ENCODE measurements at places on chromosomes 11 and 22.

- H3K36me3 ChIP-seq: peaks cover 22% of the 10 kb centered on the region
- H3K27ac ChIP-seq: no peak overlapping the region
- H3K27me3 ChIP-seq: no peaks in the 10 kb centered on the region
Measured at GRCh38 chr11:67264877-67265632, 1.2 kb upstream of the GRK2 start.

GRCh38 chr22:23067023-23067650 lies 3.2 kb upstream of the GNAZ start:
- H3K4me1 ChIP-seq: peaks cover 8% of the 10 kb centered on the region
- H3K27ac ChIP-seq: no peak overlapping the region
- peaks cover 31% of the 10 kb centered on the region for H3K27me3 ChIP-seq
- no peak for DNase-seq
- no peaks in the 10 kb centered on the region for H3K36me3 ChIP-seq

DNA sequence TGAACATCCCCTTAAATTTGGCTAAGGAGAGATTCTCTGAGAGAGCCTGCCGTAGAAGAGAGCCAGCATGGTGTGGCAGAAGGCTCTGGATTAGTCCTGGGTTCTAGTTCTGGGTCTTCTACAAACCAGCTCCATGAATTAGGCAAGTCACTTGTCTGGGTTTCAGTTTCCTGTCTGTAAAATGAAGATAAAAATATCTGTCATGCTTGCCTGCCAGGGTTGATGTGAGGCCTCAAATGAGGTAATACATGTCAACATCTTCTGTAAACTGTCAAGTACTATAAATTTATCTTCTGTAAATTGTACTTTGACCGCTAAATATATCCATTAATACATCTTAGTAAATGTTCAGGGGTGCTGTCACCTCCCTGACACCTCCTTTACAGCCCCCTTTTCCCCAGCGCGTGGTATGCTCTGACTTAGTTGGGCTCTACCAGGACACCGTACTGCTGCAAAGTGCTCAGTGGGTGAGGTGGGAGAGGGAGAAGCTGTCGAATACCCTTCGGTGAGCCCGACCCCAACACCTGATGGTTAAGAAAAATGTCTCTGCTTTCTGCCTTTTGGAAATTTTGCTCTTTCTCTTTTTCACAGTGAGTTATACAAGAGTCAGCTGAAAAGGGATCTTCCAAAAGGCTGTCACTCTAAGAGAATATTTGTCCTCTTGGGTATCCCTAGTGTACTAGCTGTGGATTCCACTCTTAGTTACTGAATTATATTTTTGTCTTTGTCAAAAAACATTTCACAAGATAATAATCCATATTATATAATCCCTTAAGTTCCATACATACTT lies 15.0 kb downstream of the RBX1 start:
- H3K27me3 ChIP-seq: no peaks in the 10 kb centered on the region
- no peak overlapping the region for H3K27ac ChIP-seq

DNA sequence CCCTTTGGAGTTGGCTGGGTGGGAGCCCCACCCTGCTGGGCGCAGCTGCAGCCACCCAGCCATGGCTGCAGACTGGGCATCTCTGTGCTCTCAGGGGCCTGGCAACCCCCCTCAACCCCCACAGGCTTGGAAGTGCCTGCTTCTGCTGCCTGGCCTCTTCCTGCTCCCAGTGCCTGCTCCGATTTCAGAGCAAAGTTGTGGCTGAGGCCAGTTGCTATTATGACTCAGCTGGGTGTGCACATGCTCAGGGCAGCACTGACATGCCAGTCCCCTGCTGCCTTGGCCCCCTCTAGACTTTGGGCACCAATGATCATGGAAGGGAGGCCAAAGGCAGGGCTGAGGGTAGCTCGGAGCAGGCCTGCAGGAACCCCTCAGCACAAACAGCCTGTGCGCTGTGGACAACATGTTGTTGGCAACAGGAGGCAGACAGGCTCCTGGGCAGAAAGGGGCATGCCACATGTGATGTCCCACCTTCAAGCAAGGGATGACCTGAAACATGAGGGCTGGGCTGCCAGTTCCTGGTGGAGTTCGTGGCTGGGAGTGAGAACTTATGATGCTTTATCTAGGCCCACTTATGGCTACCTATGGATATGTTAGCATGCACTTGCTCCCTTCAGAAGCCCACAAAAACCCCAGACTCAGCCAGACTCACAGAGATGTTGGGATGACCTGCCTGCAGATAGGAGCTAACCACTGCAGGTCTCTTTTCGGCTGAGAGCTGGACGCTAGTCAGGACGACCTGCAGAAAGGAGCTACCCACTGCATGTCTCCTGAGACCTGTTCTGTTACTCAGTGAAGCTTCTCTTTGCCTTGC lies 96.4 kb upstream of the AMOTL1 start:
- H3K27ac ChIP-seq: no peak overlapping the region
- DNase-seq: no peak
- no peaks in the 10 kb centered on the region for H3K27me3 ChIP-seq
- H3K4me1 ChIP-seq: peaks cover 2% of the 10 kb centered on the region
- H3K36me3 ChIP-seq: no peaks in the 10 kb centered on the region
- H3K4me3 ChIP-seq: no peak overlapping the region

GRCh38 chr11:82845356-82846353 lies 54.6 kb downstream of the PRCP start:
- H3K36me3 ChIP-seq: no peaks in the 10 kb centered on the region
- no peak overlapping the region for H3K4me3 ChIP-seq
- H3K27me3 ChIP-seq: no peaks in the 10 kb centered on the region
- no peaks in the 10 kb centered on the region for H3K4me1 ChIP-seq
- no peak for DNase-seq

GRCh38 chr11:112670806-112671570 lies 290.2 kb upstream of the NCAM1 start:
- no peaks in the 10 kb centered on the region for H3K36me3 ChIP-seq
- no peak for DNase-seq
- H3K4me3 ChIP-seq: no peak overlapping the region
- no peaks in the 10 kb centered on the region for H3K4me1 ChIP-seq
- H3K27me3 ChIP-seq: no peaks in the 10 kb centered on the region
- no peak overlapping the region for H3K27ac ChIP-seq

- peaks cover 53% of the 10 kb centered on the region for H3K36me3 ChIP-seq
- peaks cover 22% of the 10 kb centered on the region for H3K4me1 ChIP-seq
- no peak overlapping the region for H3K27ac ChIP-seq
- no peak for DNase-seq
Measured at GRCh38 chr22:50199251-50199721, 1.5 kb upstream of the SELENOO start.

DNA sequence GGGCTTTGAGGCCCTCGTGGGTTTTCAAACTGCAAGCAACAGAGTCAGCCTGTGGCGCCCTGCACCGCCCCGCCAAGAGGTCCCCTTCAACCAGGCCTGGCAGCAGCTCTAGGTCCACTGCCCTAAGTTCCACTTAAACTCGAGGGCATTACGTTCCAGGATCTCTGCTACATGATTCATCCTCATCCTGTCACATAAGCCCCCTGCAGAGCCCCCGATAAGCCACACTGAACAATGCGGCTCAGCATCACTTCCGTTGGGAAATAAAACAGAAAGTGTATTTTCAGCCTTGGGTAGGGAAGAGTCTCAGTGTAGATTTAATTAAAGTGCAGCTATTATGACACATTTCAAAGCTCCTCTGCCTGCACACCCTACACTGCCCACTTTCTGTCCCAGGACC lies 24.6 kb downstream of the SULT4A1 start:
- no peaks in the 10 kb centered on the region for H3K4me1 ChIP-seq
- no peaks in the 10 kb centered on the region for H3K36me3 ChIP-seq
- no peaks in the 10 kb centered on the region for H3K27me3 ChIP-seq
- H3K4me3 ChIP-seq: no peak overlapping the region
- no peak for DNase-seq

DNA sequence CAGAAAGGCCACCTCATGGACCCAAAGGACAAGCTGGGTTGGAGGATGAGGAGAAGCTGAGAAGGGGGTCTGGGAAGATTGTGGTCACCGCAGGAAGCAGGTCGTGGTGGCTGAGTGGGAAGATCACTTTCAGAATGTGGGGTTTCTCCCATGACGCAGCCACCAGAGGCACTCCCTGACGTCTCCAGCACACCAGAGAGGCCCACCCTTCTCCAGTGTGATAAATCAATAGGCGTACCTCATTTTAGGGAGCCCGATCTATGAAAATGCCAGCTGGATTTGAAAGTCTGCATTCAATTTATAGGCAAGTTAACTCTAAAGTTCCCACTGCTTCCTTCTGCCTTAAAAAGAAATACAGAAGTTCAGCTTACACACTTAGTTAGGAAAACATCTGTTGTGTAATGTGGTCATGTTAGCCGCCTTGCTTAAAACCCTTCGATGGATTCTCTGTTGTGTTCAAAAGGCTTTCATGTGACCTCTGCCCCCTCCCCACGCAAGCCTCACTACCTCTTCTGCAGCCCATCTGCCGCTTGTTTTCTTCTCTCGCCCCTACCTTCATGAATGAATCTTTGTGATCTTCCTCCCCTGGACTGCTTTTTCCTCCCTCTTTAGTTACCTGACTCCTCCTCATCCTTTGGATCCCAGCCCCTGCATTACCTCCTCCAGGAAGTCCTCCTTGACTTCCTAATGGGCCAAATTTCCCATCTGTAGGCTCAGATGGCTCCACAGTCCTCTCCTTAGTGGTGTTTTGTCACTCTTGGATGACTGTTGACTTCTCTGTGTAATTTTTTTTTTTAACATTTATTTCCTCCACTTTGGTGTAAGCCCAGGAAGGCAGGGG lies 10.7 kb downstream of the TSPAN18 start:
- H3K27me3 ChIP-seq: peaks cover 2% of the 10 kb centered on the region
- H3K36me3 ChIP-seq: no peaks in the 10 kb centered on the region
- no peak for DNase-seq
- no peak overlapping the region for H3K27ac ChIP-seq

DNA sequence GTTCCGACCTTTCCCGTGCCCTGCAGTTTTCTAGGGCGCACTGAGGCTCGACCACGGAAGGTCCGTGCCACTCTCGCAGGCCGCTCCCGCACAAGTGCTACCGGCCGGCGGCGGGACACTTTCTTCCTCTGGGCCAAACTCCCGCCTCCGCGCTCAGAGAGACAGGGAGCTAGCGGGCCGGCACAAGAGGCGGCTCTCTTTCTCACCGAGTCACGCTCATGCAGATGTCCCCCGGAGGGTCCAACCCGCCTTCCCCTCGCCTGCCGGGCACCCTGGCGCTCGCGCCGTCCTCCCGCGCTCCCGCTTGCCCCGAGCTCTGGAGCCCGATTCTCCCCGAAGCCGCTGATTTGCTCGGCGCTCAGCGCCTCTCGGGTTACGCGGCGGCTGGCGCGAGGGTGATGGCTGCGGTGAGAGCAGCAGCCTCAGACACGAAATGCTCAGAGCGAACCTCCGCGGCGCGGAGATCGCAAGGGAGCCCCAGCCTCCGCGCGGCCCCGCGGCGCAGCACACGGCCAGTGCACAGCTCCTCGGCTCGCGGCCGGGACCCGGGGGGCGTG lies 1.0 kb downstream of the LMO1 start:
- no peak for DNase-seq
- no peak overlapping the region for H3K4me3 ChIP-seq
- peaks cover 34% of the 10 kb centered on the region for H3K27me3 ChIP-seq

DNA sequence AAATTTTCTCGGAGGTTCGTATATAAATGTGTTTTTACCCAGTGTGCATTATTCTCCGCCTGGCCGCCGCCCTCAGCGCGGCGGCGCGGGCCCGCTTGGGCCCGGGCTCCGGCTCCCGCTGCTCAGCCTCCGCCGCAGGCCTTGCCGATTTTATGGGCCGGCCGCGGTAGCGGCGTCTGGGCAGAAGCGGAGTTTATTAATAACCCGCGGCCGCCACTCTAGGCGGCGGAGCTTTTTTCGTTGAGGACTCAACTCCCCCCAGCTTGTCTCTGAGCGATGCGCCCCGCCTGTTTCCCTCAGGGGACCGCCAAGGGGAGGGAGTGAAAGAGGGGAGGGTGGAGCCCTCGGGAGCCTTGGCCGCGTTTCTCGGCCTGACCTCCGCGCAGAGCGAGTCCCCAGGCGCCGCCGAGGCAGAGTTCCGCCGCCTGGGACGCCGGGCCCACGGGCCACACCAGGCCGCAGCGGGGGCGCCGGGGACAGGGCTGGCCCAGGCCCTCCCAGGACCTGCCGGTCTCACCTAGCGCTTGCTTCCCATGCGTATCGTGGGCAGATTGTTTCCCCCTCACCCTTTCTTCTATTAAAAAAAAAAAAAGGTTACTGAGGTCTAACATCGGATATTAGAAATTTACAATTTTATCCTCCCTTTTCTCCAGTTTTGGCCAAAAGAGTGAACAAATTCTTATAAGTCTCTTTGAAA lies 399 bp downstream of the ZNF143 start:
- peak overlapping the region; percentile 86 for H3K4me3 ChIP-seq
- H3K27me3 ChIP-seq: no peaks in the 10 kb centered on the region
- H3K36me3 ChIP-seq: no peaks in the 10 kb centered on the region
- H3K27ac ChIP-seq: peak overlapping the region; percentile 100

GRCh38 chr11:71096751-71097388 lies 155.5 kb downstream of the SHANK2 start:
- H3K27ac ChIP-seq: no peak overlapping the region
- H3K4me3 ChIP-seq: no peak overlapping the region
- no peaks in the 10 kb centered on the region for H3K27me3 ChIP-seq
- H3K4me1 ChIP-seq: no peaks in the 10 kb centered on the region
- no peak for DNase-seq
- H3K36me3 ChIP-seq: no peaks in the 10 kb centered on the region

DNA sequence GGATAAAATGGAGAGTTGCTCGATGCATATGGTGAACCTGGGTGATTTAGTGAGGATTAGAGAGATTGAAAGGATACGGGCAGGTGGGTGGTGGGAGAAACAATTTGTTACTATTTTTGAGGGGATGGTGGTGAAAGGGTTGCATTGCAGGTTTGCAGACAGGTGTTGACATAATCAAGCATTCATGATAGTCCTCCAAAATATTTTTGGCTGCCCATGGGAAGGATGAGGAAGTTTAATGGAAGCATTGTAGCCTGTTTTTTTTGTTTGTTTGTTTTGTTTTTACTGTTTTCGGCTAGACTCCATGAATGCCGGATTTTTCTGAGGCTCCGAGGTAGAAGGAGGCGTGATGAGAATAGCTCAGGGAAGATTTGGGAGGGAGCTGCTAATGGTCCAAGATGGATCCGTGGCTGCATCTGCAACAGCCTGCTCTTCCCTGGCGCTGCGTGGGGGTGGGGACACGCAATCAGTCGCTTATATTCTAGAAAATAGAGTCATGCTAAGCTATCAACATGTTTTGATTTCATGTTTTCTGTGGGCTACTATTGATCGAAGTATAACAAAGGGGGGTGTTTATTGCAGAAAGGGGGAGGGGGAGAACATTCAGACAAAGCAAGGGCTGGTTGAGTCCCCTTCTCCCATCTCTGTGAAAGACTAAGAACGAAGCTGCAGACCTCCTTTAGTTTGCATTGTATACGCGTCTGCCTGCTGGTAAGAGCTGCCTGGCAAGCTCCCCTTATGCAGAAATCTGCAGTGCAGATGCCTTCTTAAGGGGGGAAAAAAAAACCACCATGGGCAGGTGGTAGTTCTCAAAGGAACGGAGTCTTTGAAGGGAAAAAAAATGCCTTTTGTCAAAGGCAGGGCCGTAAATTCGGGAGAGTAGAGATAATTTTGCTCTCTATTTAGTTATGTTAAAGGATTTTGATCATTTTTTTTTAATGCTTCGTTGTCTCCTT lies 1.0 kb downstream of the RTN3 start:
- peak; percentile 59 for DNase-seq
- peaks cover 8% of the 10 kb centered on the region for H3K4me1 ChIP-seq
- peak overlapping the region; percentile 88 for H3K4me3 ChIP-seq
- peak overlapping the region; percentile 98 for H3K27ac ChIP-seq
- no peaks in the 10 kb centered on the region for H3K36me3 ChIP-seq
- no peaks in the 10 kb centered on the region for H3K27me3 ChIP-seq

All from thymus (tissue), 14 donors.